ENCODE measurements at places on chromosomes 12 and 14.

DNA sequence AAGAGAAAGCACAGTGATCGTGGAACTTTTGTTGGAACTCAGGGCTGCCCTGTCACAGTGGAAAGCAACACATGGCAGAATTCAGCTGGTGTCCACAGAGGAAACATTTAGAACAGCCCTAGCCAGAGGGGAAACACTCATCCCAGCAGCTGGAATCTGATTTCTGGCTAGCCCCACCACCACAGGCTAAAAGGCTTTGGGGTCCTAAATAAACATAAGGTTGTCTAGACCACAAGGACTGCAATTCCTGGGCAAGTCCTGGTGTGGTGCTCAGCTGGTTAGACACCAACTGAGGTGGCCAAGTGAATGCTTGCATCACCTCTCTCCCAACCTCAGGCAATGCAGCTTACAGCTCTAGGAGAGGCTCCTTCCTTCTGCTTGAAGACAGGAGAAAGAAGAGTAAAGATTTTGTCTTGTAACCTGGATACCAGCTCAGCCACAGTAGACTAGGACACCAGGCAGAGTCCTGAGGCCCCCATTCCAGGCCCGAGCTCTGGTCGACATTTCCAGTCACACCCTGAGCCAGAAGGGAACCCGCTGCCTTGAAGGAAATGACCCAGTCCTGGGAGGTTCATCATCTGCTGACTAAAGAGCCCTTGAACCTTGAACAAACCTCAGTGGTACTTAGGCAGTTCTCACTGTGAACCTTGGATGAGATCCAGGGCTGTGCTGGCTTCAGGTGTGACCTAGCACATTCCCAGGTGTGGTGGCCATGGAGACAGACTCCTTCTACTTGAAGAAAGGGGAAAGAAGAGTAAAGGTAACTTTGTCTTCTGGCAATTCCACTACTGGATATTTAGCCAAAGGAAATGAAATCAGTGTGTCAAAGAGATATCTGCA is 85.4 kb upstream of the PLXNC1 start:
- no peak for DNase-seq

GRCh38 chr14:42921901-42922300 is 1315.2 kb downstream of the LRFN5 start:
- DNase-seq: no peak

GRCh38 chr14:26636561-26636960 is 38.7 kb upstream of the NOVA1 start:
- no peak for DNase-seq

- DNase-seq: no peak
Measured at GRCh38 chr12:56928262-56928661, 5.9 kb downstream of the SDR9C7 start.

GRCh38 chr12:50043854-50044253 is 13.5 kb upstream of the ASIC1 start:
- no peak for DNase-seq

DNA sequence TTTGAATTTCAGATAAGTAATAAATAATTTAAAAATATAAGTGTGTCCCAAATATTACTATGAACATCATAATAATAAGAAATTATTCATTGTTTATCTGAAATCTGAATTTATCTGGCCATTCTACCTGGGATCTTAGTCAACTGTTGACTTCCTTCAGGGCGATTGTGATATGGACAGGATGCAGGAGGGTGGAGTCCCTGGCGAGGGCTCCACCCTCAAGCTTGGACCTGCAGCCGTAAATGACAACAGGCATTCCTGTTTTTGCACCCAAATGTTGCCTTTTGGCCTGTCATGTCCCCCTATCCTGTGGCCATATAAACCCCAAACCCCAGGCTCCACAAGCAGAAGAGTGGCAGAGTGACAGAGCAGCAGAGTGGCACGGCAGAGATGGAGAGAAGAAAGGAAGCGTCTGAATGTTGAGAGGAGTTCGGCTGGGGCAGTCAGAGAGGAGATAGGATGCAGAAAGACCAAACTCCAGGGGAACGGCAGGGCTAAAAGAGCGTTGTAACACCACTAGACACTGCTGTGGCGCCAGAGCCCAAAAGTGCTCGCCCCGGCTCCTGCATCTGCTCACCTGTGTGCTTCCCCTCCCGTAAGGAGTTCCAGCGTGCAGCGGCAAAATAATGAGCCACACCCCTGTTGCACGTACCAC is 39.4 kb upstream of the FUT8 start:
- DNase-seq: no peak

GRCh38 chr14:104145826-104146601 is 7.6 kb downstream of the KIF26A start:
- no peak for DNase-seq

DNA sequence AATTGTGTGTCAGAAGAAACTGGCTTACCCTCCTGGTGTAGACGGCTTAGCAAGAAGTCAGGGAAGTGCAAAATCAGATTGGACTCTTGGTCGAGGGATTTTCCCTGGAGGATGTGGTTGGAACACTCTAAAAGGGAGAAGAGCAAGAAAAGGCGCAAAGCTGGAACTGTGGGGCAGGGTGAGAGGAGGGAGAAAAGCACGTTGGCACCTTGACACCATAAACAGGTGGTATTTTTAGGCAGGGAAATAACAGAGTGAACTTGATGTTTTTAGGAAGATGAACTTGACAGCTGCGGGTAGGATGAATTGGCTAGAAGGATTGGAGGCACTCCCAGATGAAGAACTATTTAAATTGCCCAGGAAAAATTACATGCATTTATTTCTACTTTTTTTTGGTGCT is 67.7 kb downstream of the HCAR2 start:
- no peak for DNase-seq

- no peak for DNase-seq
Measured at GRCh38 chr12:6465467-6466183, 4.9 kb downstream of the VAMP1 start.

GRCh38 chr12:112342587-112342986 is 39.6 kb downstream of the HECTD4 start:
- DNase-seq: no peak

- no peak for DNase-seq
Measured at GRCh38 chr14:67630938-67631337, 11.2 kb downstream of the ARG2 start.

DNA sequence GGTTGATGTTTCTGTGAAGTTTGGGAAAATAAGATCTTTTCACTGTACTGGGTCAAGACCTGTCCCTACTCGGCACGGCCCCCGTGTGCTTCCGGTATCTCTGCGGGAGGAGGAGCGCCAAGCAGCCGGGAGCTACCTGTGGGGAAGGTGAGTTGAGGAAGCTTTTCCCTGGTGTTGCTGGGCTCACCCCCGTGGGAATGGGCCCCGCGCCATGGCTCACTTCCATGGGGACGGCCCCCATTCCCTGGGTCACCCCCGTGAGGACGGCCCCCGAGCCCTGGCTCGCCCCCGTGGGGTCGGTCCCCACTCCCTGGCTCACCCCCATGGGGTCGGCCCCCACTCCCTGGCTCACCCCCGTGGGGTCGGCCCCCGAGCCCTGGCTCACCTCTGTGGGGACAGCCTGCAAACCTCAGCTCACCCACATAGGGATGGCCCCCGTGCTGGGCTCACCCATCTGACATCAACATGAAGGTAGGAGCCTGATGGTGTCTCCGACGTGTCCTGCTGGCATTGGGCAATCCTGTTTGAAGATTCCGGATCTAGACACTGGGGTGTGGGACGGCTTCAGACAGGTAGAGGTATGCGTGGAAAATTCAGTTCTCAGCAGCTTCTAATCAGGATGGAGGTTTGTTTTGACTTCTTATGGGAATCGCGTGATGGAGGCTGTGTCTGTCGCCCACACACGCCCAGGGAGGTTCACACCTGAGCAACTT is 9.1 kb downstream of the LRCOL1 start:
- DNase-seq: no peak

DNA sequence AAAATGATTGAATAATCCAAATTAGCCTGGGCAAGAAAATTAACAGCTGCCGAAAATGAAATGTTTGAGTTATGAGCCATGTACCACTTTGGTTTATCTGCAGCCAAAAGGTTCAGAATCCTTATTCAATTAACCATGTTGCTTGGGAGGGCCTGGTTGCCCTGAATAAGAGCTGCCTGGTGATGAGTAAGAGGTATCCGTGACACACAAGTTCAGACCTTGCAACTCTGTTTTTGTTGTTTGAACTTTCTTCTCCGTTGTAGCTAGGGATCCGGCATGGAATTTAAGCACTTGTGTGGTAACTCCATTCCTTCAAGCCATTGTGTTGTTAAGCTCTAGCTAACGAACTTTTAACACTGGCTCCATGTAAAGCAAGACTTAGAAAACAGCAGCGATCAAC is 35.7 kb downstream of the FOXA1 start:
- DNase-seq: no peak

DNA sequence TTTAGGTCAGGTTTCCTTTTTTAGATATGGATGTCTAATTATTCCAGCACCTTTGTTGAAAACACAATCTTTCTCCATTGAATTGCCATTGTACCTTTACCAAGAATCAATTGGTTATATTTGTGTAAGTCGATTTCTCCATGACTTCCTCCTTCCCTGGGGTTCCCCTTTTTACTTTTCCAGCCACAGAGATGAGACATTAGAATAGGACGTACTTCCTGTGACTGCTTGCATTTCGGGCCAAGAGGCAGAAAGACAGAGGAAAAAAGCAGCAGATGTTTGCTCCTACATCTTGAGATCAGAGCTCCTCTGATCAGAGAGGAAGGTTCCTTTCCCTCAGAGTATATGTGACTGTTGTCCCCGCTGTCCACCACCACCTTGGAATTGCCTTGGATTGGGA is 453.7 kb upstream of the RGS6 start:
- DNase-seq: no peak

- no peak for DNase-seq
Measured at GRCh38 chr12:12590961-12591360, 20.7 kb upstream of the CREBL2 start.

DNA sequence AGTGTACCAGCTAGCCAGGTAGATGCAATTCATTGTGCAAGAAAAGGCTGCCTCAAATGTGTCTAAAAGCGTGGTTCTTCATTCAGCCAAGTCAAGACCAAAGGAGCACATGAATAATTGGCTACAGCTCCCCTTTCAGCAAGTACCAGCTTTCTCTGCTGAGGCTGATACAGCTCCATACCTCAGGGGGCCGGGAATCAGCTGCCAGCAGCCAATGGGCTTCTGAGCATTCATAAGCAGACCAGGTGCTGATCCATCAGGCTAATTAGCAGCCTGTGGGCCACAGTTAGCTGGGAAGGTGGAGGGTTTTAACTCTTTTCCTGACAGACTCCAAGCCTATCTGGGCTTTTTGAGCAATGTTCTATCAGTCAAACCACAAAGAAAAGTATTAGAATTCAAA is 264.7 kb downstream of the APAF1 start:
- DNase-seq: no peak

GRCh38 chr12:96223411-96224218 is 29.4 kb downstream of the ELK3 start:
- no peak for DNase-seq

- DNase-seq: no peak
Measured at GRCh38 chr14:81849714-81850113, 316.1 kb upstream of the SEL1L start.

- no peak for DNase-seq
Measured at GRCh38 chr14:71465316-71465715, 466.9 kb upstream of the RGS6 start.

DNA sequence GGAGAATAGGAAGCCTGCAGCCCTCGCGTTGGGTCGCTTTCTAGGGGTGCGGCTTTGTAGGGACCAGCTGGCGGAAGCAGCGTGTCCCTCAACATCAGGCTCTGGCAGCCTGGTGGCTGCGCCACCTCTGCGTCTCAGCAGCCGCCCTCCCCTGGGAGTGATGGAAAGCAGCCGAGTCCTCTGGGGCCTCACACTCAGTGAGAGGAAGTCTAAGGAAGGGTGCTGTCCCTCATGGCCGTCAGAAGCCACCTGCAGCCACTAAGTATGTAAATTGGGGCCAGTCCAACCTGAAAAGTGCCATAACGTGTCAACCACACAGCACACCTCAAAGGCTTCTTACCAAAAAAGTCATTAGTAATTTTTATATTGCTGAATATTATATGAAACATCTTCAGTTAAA is 80.3 kb downstream of the WDR20 start:
- no peak for DNase-seq

- DNase-seq: no peak
Measured at GRCh38 chr12:108228746-108229145, 99.7 kb downstream of the WSCD2 start.

DNA sequence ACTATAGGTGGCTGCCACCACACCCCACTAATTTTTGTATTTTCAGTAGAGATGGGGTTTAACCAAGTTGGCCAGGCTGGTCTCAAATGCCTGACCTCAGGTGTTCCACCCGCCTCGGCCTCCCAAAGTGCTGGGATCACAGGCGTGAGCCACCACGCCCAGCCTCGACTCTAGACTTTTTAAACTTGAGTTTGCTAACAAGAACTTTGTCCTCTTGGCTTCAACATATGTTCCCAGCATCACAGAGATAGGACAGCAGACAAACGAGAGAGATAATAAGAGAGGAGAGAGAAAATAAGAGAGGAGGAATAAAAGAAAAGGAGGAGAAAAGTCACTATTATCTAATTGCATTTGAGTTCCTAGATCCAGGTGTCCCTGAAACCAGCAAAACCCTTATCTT is 119.1 kb downstream of the CEP83 start:
- no peak for DNase-seq

GRCh38 chr12:34107781-34108404 is 85.6 kb downstream of the ALG10 start:
- DNase-seq: no peak

GRCh38 chr14:95260537-95261361 is 59.0 kb downstream of the CLMN start:
- no peak for DNase-seq

DNA sequence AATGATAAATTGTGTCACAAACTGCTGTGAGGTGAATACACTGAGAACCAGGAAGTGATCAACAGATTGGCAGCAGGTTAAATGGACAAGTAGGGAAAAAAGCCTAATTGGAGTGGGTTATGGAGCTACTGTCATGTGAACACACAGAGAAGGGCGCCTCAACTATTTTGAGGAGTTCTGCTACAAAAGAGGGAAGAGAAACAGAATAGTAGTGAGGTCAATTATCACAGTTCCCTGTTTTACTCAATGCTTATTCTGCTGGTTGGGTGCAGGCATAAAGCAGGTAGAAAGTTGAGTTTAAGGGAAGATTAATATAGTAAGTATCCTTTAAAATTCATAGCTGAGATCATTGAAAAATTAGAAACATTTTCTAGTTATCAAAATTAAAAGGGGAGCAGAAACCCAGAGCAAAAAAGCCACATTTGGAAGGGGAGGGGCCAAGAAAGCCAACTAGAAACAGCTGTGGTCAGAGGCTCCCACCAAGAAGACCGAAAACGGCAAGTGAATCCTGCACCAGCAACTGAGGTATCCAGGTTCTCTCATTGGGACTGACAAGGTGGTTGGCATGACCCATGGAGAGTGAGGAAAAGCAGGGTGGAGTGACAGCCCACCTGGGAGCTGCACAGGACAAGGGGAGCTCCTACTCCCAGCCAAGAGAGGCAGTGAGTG is 105.7 kb downstream of the ZC3H14 start:
- DNase-seq: no peak
